ENCODE measurements at places on chromosomes 13 and 19.
A peak's percentile ranks its signal among the peaks of the same experiment; 100 is the strongest.

DNA sequence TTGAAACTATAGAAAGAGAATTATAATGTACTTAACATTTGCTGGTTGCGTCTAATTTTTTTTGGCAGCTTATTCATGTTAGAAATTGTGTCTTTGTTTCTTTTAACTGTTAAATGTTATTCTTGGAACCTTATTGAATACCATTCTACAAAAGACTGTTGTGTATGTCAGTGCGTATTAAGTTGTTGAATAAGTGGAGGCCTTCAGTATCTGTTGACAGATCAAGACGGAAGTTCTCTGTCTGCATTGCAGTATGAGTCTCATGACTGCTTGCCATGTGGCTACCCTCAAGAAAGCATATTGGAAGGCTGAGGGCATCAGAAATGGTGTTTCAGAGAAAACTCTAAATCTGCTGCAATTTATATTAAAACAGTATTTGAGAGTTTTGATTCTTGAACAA lies 8.5 kb downstream of the UBA2 start:
- no peak for DNase-seq

DNA sequence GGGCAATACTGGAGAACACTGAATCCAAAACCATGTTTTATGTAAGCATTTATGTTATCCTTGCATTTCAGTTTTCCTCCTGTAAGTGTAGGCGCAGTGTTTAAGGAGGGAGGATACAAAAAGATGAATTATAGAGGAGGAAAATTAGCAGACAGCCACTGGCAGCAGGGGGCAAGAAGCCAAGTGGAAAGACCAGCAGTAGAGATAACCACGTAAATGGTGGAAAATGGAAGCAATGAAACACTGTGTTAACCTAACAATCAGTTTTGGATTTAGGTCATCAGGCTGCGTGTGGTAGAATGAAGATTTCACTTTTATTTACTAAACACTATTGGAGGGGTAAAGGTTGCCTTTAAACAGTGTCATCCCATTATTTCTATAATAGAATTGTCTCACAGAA lies 447.3 kb downstream of the GPC6 start:
- DNase-seq, result no peak

GRCh38 chr19:50780753-50781435 lies 9.3 kb upstream of the ACP4 start:
- no peak for DNase-seq

- no peak for DNase-seq
These were observed 752.2 kb downstream of the GPC5 start for GRCh38 chr13:92150606-92151005.

DNA sequence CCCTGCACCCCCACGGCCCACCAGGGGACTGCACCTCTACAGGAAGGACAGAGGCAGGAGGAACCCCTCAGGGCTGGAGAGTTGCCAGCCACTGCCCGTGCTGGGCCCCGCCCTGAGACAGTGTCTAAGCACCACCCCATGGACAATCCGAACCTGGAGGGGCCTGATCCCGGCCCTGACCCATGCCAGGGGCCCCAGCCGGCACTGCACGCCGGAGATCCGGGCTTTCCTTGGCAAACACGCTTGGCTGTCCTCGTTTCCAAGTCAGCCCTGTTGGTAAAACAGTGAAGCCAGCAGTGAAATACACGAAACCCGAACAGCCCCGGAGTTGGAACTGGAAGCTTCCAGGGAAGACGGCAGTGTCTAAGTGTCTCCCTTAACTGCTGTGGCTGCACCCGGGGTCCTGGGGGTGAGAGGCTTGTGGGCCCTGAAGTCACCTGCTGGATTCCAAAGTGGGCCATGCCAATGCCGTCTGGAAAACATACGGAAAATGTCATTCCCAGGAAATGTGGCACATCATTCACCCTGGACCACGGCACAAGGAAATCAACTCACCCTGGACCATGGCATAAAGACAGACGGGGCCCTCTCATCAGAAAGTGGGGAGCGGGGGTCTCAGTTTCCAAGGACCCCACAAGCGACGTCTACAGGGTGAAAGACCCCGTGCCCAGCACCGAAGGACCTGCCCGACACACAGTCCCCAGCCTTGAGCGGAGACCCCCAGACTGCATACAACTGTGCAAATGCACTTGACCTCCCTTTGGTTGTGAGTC lies 30.9 kb downstream of the RASA3 start:
- peak; percentile 2 for DNase-seq

Data from T-cell (primary cell).